ENCODE measurements at places on chromosomes 7 and 10.
A peak's percentile ranks its signal among the peaks of the same experiment; 100 is the strongest.

DNA sequence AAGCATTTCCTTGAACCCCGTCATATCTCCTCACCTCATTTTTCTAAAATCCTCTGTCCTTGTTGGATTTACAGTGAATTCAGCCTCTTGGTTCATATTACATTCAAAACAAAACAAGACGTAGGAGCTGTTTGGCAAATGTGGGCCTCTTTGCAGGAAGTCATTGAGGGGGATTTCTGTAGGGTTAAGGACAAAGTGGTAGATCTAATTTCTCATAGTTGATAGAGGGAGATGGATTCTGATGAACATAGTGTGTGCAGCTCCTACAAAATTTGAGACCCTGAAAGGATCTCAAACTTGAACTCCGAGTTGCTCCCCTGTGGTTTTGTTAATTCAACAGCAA, 682 bp downstream of the TBXAS1 start:
- DNase-seq: no peak

- peak; percentile 84 for DNase-seq
These were observed 83.9 kb upstream of the PDLIM1 start for GRCh38 chr10:95374597-95375209.

DNA sequence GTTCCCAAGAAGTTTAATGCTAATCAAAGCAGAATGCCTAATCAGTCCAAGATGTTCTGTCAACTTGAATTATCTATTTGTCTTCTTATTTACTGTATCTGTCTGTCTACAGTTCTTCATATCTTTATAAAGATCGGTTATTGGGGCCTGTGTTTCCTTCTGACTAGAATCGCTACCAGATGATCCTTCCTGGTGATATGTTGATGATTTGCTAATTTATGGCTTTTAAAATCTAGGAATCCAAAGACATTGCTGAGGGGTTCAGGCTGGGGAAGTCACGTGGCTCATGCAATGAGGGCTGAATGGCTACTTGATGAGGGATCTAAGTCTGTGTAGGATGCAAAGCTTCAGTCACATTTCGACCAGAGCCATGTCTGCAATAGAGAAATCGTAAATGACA, 536.3 kb downstream of the KCNMA1 start:
- DNase-seq: no peak

DNA sequence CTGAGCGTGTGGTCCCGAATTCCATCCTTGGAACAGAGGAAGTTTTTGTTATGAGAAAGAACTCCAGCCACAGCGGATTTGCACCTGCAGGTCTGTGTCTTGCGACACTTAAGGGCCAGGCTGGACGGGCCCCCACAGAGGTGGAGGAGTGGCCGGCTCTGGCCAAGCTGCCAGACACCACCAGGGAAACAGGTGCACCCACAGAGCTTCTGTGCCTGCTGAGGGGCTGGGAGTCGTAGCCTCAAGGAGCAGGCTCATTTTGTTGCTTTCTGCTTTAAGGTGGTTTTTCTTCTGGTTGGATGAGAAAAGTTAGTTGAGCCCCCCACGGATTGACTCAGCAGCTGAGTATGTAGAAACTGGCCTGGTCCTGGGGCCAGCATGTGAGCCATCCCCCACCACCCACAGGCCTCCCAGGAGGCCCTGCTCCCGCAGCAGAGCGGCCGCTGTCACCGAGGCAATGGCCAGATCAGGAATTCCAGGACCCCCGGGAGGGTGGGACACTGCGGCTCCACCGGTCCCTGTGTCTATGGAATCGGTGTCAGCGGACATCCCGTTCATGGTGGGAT, 41.9 kb downstream of the NKX6-2 start:
- DNase-seq: no peak

DNA sequence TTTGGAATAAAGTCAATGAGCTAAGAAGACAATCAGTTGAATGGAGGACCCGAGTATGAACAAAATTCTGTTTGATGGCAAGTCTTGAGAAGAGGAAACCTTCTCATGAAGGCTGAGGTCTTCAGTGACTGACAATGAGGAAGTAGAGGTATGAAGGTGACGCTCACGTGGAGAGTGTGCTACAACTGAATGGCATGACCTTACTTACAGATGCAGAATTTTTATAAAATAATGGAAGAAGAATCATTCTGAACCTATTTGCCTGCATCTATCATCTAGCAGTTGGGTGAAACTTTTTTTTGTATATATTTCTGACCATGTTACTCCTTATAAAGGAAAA, 19.4 kb upstream of the SP4 start:
- DNase-seq: no peak

DNA sequence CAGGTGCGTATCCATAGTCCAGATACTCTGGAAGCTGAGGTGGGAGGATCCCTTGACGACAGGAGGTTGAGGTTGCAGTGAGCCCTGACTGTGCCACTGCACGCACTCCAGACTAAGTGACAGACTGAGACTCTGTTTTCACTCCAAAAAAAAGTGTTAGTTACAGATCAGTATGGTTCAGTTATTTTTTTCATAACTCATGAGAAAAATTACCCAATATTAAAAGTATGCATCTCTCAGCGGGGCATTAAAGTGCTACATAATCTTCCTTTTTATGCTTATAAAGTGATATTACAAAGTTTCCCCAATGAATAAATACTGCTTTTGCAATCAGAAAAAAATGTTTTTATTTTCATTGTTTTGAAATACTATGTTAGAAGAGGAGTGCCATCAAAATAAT, 147.9 kb downstream of the ZNF438 start:
- DNase-seq: no peak

Measured in posterior cingulate gyrus (tissue), 11 donors.